Mammary epithelial cell (primary cell): ENCODE measurements at places on chromosomes 6 and 20. TPM values are rescaled to one million over a fixed set of nuclear protein-coding genes. Genes with fewer than 3 reads are reported as not detected.

ZBTB46 gene
- polyA plus RNA-seq = 0.12 TPM

UST gene
- 6.2 TPM for polyA plus RNA-seq

BHLHE23 gene
- not detected for polyA plus RNA-seq

F13A1 gene
- polyA plus RNA-seq = not detected

CYP24A1 gene
- 4.7 TPM for polyA plus RNA-seq

TMEM217 gene
- 1.1 TPM for polyA plus RNA-seq

TBXT gene
- polyA plus RNA-seq = not detected

TPX2 gene
- polyA plus RNA-seq = 51.2 TPM

- no peak for DNase-seq
These were observed 68.4 kb upstream of the SMLR1 start for GRCh38 chr6:130758813-130759212.

GRCh38 chr6:71582820-71583219 is 294.2 kb downstream of the OGFRL1 start:
- DNase-seq = no peak

- peak; percentile 63 for DNase-seq
These were observed 27.1 kb downstream of the RAB44 start for GRCh38 chr6:36724514-36725390.

DNA sequence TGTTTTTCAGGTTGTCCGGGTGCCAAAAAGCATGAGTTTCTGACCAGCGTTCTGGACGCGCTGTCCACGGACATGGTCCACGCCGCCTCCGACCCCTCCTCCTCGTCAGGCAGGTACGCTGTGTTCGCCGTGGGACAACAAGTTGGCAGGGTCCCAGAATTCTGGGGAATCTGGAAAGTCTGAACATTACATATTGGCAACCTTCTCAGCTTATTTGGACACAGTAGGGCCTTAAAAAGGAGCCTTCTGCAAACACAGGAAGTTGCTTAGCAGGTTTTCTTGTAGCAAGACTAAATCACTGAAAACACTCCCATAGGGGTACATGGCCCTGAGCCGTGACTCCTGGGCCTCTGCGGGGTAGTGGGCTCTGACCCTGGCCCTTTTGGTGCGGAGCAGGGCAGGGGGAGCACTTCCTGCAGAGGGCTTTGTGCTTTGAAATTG is 209.7 kb downstream of the SMOC2 start:
- no peak for DNase-seq

DNA sequence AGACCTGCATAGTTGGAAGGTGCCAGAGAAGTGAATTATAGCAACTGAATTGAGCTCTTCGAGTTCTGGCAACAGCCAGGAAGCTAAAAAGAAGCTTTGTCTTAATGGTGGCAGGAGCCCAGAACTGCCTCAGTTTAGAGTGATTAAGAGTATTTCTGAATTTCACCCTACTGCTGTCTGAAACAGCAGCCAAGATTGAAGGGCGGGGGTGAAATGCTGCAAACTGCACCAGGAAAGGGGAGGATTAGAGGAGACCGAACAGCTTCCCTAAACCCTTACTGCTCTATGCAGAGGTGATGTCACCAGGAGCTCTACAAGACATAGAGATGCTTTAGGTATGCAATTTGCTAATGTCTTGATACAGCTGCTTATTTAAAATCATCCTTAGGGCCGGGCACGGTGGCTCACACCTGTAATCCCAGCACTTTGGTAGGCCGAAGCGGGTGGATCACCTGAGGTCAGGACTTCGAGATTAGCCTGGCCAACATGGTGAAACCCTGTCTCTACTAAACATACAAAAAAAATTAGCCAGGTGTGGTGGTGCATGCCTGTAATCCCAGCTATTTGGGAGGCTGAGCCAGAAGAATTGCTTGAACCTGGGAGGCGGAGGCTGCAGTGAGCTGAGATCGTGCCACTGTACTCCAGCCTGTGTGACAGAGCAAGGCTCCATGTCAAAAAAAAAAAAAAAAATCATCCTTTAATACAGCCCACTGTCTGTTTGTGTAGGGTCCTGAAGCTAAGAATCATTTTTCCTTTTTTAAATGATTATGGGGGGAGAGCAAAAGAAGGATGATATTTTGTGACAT is 91.7 kb upstream of the IYD start:
- DNase-seq = no peak

DNA sequence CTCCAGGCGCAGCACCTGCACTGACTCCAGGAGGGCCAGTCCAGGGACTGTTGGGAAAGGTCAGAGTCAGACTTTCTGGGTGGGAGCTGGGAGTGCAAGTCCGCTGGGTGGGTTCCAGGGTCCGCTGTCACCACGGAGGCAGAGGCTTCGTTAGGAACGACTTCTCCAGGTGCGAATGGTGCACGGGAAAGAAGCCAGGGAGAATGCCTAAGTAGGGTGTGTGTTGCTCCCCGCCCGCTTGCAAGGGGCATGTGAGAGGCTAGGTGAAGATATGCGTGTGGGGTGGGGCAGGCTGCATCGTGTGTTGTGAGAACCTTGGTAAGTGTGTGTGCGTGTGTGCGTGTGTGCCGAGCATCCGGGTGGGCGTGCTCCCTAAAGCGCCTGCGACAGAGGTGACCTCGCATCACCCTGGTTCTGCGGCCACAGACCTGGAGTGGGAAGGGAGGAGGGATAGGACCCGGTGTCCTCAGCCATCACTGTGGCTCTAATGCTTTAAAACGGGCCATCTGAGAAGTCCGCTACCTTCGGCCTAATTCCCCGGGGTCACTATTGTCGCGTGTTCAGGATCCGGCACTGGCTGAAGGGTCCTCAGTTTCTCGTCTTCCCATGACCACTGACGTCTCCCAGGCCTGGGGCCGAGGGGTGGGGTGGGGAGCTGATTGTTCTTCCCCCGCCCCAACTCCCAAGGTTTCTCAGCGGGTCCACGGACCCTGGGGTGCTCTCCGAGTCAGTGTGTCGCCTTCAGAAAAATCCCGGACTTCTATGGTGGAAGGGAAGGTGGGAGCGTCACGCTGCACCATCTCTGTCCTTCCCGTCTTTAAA is 6.1 kb downstream of the SLC32A1 start:
- DNase-seq = no peak

GRCh38 chr6:158926414-158926813 is 73.6 kb downstream of the RSPH3 start:
- DNase-seq = peak; percentile 80

DNA sequence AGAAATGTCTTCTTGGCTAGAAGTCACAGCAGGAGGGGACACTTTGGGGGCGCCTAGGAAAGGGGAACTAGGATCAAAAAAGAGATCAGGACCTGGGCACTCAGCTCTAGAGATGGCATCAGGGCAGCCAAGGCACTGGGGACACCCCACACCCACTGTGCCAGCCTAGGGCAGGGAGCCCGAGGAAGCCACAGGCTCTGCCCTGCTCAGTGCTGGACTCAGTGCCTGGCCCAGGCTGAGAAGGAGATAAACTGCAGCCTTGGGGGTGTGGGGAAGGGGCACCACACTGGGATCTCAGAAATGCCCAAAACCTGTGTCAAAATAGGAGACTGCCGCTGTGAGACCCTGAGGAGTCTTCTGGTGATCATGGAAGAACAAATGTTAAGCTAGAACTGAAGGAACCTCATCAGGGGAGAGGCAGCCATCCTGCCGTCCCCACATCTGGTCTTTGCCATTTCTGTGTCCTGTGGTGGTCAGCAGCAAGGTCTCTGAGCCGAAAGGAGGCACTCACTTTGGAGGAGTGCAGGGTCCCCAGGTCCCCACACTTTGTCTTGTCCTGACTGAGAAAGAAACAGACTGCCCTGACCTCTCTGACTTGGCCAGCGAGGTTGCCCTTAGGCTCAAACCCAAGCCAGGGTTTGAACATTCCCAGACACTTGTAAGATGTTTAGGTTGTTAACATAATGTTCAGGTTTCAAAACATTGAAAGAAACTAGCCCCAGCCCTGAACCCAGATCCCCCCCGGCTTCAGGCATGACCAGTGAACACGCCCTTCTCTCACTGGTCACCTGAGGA is 2.3 kb downstream of the ARFRP1 start:
- no peak for DNase-seq

GRCh38 chr20:51195419-51195901 is 172.6 kb upstream of the KCNG1 start:
- DNase-seq = peak; percentile 42

DNA sequence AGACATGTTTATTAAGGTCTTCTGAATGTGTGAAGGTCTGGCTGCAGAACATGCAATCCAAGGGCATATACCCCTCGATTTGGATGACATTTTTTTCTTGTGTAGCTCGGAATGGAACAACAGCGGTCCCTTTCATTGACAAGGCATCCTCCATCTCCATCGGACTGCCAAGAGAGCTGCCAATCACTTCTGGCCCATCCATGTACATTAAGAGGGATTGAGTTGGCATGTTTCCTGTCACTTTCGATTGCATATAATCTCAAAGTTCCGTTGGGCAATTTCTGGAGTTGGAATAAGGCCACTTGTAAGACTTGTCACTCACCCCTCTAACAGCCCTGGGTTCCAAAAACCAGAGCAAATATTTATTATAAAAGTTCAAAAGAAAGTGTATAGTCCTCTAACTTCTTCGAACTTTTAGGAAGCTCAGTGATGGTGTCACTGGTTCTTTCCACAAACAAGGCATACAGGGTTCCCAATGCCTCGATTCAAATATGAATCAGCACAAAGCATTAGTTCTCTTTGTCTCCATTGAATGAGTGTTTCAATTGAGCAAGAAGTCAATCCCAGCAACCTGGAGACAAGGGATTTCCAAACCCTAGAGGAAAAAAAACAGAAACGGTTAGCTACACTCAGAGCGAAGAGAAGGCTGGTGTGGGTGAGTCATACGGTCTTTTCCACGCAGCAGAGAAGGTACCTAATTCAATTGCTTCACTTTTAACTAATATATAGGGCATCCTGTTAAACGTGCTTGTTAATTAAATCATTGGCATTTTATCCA is 10.9 kb downstream of the ZNF217 start:
- peak; percentile 98 for DNase-seq

DNA sequence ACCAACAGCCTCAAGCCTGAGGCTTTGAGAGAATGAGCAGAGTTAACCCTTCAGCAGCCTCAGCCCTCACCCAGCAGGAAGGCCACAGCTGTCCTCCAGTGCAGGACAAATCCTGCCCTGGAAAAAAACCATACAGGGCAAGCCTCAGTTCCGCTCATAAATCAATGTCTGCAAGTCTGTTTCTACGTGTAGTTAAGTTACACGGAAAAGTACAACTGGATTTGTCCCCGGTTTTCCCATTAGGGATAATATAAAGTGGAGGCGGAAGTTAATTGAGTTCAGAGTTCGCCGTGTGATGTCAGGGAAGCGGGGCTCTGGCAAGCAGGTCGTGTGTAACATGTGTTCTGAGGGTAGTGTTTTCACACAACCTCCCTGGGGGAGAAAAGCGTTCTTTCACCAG is 44.2 kb upstream of the EYA2 start:
- no peak for DNase-seq

- no peak for DNase-seq
These were observed 241.2 kb downstream of the TTLL2 start for GRCh38 chr6:167565884-167566599.

DNA sequence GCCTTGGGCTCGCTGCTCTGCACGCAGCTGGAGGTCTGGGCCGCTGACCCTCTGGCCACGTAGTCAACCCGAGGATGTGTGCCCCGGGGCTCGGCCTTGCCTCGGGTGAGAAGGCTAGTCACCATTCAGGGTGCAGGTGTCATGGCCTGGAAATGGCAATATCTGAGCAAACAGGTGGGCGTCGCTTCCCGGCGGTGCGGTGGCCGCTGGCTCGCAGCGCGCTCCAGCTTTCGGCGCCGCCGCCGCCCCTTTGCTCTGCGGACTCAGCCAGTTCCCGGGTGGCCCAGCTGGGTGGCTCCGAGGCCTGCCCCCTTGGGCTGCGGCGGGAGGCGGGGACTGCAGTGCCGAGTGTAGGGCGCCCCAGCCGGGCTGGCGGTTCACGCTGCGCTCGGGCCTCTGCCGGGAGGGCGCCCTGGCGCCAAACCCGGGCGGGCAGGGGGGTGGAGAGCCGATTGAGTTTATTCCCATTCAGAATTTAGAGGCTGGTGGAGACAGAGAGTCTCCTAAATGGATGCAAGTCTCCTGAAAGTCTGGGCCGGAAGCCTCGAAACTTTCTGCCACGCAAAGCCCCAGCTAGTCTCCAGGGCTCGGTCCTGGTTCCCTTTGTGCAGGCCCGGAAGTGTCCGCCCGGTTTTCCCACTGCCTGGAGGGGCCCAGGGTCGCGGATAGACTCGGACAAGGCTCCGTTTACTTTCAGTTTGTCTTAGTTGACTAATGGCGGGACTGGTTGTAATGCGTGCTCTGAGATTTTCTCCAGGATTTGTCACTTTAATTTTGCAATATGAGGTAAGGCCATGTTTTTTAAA is 11.3 kb upstream of the TFAP2A start:
- DNase-seq = peak; percentile 52

- DNase-seq = no peak
These were observed 125.5 kb downstream of the THEMIS start for GRCh38 chr6:127775371-127775770.

GRCh38 chr6:155197932-155198331 is 65.9 kb upstream of the CLDN20 start:
- no peak for DNase-seq

DNA sequence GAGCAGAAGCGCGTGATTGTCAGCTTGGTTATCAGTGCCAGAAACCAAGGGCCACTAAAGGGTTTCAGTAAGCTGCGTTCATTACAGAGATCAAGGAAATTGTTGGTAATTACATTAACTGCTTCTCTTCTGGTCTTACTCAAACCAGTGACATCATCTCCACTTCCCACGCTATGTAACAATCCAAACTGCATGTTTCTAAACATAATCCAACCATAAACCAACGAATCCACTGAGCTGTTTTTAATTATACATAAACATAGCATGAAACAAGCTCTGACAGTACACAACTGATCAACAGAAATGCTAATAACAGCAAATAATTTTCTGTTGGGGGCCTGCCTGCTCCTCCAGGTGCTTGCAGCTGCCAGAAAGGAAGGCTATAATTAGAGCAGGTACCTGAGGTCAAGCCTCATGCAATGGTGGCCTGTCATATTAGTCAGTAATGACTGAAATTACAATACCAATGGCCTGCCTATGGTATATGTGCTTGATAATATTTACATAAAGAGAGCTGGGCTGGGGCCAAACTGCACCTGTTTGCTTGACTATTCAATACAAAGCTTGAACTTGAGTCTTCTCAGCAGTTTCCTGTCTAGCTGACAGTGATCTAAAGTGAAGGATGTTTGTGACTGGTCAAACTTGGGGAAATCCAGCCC is 40.1 kb downstream of the ILRUN start:
- DNase-seq = peak; percentile 30

- DNase-seq = no peak
These were observed 341.6 kb downstream of the PRKN start for GRCh38 chr6:162385980-162386379.

- no peak for DNase-seq
These were observed 59.9 kb downstream of the E2F3 start for GRCh38 chr6:20461576-20461975.

GRCh38 chr20:12598894-12599293 is 409.9 kb upstream of the SPTLC3 start:
- DNase-seq = no peak

- no peak for DNase-seq
These were observed 206.3 kb downstream of the UNC5CL start for GRCh38 chr6:40832691-40833090.

DNA sequence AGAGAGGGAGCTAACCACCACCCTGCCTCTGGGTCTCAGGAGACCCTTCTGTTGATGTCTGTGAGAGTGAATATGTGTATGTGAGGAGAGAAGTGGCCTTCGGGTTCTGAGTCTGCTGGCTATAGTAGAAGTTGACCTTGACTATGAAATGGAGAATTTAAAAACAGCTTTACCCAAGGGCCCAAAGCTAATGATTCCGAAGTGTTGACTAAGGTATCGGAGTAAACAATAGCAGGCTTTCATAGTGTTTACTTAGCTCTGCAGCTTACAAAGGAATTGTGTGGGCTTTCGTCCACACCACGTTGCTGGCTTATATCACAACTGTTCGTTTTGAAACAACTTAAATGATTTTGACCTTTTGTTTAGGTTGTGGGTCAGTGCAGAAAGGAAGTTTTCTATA is 126.5 kb upstream of the JAG1 start:
- DNase-seq = no peak

- DNase-seq = no peak
These were observed 22.8 kb upstream of the CRIP3 start for GRCh38 chr6:43331470-43331869.
